Activated CD4-positive, alpha-beta T cell treated with anti-CD3 and anti-CD28 coated beads for 36 hours (primary cell): ENCODE measurements at places on chromosomes 6 and 20. TPM values are rescaled to one million over a fixed set of nuclear protein-coding genes. Genes with fewer than 3 reads are reported as not detected.

- DNase-seq, result no peak
These were observed 51.3 kb downstream of the AKAP12 start for GRCh38 chr6:151290877-151291721.

DNA sequence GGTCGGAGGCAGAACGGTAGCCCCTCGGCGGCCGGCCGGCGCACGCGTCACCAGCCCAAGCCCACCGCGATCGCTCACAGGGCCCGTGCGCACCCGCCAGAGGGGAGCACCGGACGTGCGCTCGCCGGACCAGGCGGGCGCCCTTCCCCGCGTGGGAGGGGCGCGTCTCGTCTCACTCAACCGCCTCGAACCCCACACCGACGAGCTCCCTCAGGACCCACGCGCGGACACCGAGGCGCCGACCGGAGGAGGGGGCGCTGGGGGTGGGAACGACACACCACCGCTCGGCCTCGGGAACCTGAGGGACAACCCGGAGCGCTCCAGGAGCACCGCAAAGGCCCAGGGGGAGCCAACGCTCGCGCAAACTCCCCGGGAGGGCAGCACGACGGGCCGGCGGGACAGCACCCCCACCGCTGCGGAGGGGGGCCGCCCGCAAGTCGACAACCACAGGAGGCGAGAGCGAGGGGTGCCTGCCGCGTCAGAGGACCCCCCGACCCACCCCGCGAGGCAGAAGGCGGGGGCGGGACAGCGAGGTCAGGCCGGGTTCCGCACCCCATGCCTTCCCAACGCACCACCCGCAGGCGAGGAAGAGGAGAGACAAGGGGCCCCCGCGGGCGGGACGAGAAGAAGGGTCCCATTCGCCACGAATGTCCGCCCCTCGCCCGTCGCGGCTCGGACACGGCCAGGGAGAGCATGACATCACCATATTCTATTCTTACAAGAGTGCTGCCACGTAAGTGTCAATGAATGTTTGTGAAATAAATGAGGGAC is 512.7 kb upstream of the ZNF337 start:
- peak; percentile 12 for DNase-seq

ANKS1A gene
- total RNA-seq, result 7.4 TPM

- no peak for DNase-seq
These were observed 35.7 kb upstream of the SCUBE3 start for GRCh38 chr6:35178012-35178411.

CCDC170 gene
- total RNA-seq, result not detected

DNA sequence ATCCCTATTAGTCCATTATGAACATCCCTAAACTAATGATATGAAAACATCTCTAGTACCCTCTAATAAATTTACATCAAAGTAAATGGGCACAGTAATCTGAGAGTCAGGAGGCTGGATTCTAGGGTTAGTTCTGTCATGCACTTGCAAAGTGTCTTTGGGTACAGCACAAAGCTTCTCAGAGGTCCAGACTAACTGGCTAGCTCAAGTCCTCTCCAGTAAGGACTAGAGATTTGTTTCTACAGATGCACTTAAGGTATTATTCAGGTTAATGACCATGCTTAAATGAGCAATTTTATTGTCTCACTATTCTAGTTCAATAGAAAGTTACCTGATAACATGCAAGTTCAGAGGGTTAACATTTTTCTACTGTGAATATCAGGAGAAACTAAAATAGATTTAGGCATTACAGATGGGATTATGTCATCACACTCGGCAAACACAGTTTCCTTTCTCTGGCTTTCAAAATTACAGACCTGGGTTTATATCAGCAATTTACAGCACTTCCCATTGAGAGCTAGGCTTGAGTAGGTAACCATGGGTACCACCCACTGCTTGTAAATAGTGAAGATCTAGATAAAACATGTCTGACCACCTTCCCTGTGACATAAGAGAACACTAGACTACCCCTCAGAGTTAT is 402.9 kb upstream of the RUNX2 start:
- peak; percentile 22 for DNase-seq

DNA sequence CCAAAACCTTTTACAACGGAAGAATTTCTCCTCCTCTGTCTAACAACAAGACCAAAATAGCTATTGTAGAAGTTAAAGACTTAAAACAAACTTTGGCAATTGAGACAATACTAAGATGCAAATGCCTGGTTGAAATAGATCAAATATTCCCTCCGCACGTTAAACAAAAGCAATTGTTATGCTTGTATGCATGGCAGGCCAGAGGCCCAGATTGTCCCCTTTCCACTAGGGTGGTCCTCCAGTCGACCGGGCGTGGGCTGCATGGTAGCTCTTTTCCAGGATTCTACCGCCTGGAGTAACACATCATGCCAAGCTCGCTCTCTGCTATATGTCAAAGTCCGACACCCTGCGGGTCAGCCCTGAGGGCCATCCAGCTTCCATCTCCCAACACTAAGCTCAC is 234.7 kb downstream of the RNGTT start:
- DNase-seq, result no peak

KCTD20 gene
- total RNA-seq, result 46.5 TPM

DNA sequence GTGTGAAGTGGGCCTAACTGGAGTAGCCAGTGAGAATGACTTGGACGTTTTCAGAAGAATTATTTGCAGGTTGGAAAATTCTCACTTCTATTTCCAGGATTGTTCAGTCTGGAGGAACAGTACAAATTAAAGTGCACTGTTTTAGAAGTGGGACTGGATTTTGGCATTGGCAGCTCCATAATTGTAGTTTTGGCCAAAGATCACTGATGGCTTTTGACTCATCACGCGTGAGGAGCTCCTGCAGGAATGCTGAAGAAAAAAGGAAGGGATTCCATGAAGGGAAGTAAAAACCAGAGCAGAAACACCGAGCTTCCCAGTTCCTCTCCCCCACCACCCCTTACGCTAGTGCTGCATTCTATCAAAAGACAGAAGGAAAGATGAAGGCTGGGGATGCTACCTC is 103.5 kb downstream of the JARID2 start:
- no peak for DNase-seq

THEMIS gene
- total RNA-seq, result 22.9 TPM

GRCh38 chr6:71642120-71642519 is 244.2 kb upstream of the RIMS1 start:
- DNase-seq, result no peak

ZBTB46 gene
- 1.3 TPM for total RNA-seq

HEBP2 gene
- 4.7 TPM for total RNA-seq

PARD6B gene
- total RNA-seq, result 4.9 TPM

KIAA0408 gene
- 2.7 TPM for total RNA-seq

DNA sequence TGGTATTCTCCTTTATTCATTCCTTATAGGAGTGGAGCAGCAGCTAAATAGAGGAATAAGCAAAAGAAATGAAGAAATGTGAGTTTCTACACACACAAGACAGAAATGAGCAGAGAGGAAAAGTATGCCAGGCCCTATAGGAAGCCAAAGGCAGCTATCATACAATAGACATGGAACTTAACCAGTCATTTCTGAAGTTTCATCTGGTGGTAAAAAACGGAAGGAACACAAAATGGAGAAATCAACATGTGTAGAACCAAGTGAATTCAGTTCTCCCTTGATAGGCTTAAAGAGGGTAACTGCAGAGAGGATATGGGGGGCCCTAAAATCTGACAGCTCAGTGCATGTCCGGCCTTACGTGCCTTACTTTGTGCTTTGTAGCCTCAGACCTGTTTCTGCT is 44.6 kb downstream of the TSBP1 start:
- no peak for DNase-seq

C6orf52 gene
- total RNA-seq, result 2.4 TPM

DNA sequence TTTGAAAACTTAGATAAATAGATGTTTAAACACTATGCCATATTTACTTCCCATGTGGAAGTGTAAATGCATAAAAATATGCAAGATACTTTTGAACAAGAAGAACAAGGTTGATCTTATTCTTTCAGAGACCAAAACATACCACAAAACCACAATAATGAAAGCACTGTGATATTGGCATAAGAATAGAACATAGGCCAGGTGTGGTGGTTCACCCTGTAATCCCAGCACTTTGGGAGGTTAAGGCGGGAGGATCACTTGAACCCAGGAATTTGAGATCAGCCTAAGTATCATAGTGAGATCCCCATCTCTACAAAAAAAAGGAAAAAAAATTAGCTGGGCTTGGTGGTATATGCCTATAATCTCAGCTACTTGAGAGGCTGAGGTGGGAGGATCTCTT is 66.5 kb downstream of the KCNS1 start:
- no peak for DNase-seq

GRCh38 chr6:38935051-38935450 is 113.5 kb upstream of the GLP1R start:
- no peak for DNase-seq

DNA sequence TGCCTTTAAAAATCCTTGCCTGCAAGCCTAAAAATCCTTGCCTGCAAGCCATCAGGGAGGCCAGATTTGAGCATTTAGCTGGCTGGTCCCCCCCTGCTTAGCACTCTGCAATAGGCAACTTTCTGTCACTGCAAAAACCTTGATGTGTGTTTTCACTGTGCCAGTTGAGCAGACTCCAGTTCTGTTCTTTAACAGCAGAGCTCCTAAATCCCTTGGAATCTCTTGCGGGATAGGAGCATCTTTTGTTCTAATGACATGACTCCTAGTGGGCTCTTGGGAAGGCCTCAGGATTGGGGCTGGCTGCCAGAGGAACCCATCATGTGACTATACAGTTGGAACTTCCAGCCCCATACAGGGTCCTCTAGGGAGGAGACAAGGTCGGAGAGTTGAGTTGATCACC is 50.4 kb downstream of the FAM184A start:
- no peak for DNase-seq

CST9 gene
- total RNA-seq, result not detected

GRCh38 chr20:54382419-54382818 is 93.0 kb upstream of the DOK5 start:
- no peak for DNase-seq

- DNase-seq, result no peak
These were observed 1.1 kb upstream of the SRSF12 start for GRCh38 chr6:89118931-89119330.

DNA sequence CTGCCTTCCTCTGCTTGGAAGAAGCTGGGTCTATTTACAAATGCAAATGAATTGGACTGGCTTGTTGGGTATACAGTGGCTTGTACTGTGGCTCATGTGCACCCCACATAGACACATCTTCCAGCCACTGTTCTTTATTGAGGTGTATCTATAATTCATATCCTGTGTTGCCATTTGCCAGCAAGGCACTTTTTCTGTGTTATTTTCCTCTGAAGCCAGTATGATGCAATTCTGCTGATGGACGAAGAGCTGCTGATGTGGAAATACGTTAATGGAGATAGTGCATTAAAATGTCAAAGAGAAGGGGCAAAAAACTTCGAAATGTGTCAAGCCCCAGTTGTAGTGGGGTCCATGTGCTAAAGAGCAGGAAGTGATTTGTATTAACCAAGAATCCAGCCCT is 167.5 kb downstream of the TMEM242 start:
- DNase-seq, result no peak

HTR1B gene
- not detected for total RNA-seq

SLC24A3 gene
- not detected for total RNA-seq

DNA sequence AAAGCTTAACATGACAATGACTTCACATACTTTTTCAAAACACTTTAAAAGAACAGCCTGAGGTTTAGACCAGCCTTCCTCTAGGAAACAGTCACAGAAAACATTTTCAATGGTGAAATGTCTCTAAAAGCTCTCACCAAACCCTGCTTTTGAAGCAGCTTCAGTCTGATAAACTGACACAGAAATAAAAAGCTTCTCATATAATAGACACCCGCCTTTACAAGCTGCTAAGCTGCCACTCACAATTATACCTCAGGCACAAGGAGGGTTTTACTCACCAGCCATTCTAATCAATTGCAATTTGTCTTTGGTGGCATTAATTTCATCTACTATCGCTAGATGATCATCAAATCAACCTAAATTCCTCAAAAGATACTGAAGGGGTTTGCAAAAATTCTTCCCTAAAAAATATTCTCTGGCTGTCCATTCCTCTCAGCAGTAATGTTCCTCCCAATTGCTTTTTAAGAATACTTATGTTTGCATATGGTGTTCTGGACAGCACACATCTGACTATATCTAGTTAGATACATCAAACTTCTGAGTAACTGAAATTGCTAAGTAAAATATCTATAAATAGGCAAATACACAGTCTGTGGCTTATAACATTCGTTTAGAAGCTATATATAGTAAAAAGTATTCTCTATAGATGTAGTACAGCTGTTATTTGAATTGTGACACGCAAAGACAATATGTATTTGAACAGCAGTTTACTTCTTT is 29.4 kb downstream of the KIF13A start:
- DNase-seq, result no peak

DNA sequence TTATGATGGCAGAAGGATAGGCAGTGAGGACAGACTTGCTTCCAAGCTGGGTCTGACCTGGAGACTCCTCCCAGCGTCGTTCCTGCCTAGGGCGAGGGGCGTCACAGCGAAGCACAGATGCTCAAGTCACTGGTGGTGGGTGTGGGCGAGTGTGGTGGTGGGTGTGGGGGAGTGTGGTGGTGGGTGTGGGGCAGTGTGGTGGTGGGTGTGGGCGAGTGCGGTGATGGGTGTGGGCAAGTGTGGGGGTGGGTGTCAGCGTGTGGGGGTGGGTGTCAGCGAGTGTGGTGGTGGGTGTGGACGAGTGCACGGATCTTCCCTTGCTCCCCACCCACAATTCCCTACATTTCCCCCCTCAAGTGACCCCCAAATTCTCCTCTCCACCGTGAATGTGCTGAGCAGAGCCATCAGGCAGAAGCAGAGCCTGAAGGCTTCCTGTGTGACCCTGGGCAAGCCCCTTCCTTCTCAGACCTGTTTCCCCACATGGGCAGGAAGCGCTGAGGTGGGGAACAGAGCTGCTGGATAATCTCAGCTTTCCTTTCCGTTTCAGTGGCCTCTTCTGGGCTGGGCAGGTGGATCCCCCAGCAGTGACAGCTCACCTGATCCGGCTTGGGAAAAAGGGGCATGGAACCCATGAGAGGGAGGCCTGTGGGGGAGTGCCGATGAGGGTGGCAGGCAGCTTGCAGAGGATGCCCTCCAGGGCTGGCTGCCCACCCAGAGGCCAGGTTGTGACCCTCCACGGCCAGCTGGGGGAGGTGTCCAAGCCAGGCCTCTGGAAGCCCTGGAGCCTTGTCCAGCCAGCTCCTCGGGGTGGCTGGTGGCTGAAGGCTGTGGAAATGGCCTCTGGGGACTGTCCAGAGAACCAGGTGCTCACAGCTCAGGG is 42.9 kb downstream of the RSPO4 start:
- DNase-seq, result no peak

C6orf58 gene
- total RNA-seq, result not detected

DNA sequence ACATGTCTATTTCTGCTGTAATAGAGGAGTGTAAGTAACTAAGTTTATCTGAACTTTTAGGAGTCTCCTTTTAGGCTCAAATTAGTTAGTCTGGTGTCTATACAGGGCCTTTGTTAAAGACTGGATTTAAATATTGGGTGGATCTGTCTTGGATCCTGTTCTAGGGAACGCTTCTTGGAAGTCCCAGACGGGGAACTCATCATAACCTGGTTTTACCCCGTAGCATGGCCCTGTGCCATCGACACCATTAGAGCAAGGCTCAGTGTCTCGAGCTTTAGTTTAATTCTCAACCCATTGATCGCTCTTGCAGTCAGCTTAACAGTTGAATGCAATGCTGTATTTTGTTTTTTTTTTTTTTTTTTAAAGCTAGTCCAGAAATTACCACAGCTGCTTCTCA is 89.9 kb downstream of the CARMIL1 start:
- no peak for DNase-seq

- peak; percentile 67 for DNase-seq
These were observed 19.6 kb upstream of the FERMT1 start for GRCh38 chr20:6142348-6142993.

SOX12 gene
- total RNA-seq, result 8.1 TPM
